T-helper 2 cell (primary cell): ENCODE measurements at places on chromosomes 13 and 19.

- DNase-seq: no peak
Measured at GRCh38 chr13:26605845-26606244, 48.4 kb downstream of the WASF3 start.

DNA sequence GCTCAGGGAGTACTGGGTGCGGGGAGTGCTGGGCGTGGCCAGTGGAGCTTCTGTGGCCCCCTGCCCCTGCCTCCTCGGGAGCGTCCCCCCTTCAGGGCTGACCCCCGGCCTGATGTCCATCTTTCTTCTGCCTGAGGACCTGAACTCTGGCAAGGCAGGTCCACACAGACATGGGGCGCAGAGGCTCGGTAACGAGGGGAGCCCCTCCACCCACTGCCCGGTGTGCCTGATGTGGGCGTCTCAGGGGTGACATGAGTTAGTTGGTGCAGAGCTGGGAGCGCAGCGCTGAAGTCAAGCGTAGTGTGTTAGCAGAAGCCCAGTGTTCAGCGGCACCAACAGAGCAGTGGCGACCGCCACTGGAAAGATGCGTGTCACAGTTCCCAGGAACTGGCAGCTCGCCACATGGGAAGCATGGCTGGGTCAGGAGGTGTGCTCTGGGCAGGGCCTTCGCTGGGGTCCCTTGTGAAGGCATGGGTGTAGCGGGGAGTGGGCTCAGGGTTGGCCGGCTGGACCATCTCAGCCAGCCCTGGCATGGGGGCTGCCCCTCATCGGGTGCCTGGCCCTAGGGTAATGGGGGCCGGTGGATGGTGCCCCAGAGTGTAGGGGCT is 11.5 kb downstream of the THOP1 start:
- DNase-seq: no peak

DNA sequence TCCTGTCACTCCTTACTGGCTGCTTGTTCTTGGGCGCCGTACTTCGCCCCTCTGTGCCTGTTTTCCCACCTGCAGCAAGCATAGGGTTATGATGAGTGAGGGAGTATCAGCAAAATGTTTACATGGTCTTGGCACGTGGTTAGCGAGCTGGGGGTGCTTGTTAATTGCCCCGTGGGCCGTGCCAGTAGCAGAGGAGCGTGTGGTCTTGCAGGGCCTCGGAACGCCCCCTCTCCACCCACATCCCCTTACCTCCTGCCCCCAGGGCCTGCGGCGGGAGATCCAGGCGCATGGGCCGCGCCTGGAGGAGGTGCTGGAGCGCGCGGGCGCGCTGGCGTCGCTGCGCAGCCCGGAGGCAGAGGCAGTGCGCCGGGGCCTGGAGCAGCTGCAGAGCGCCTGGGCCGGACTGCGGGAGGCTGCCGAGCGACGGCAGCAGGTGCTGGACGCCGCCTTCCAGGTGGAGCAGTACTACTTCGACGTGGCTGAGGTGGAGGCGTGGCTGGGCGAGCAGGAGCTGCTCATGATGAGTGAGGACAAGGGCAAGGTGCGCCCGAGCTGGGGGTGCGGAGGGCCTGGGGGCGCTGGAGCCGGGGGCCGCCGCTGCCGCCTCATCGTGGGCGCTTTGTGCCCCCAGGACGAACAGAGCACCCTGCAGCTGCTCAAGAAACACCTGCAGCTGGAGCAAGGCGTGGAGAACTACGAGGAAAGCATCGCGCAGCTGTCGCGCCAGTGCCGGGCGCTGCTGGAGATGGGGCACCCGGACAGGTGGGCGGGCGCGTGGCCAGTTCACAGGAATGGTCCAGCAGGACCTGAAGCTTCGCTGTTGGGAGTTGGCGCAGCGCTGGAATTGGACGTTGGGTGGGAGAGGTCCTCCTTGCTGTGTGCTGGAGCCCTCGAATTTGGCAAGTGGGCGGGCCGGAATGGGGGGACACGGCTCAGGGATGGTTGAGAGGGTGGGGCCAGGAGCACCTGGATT is 22.5 kb upstream of the SHKBP1 start:
- no peak for DNase-seq

- DNase-seq: no peak
Measured at GRCh38 chr13:35191883-35192282, 249.8 kb downstream of the NBEA start.

DNA sequence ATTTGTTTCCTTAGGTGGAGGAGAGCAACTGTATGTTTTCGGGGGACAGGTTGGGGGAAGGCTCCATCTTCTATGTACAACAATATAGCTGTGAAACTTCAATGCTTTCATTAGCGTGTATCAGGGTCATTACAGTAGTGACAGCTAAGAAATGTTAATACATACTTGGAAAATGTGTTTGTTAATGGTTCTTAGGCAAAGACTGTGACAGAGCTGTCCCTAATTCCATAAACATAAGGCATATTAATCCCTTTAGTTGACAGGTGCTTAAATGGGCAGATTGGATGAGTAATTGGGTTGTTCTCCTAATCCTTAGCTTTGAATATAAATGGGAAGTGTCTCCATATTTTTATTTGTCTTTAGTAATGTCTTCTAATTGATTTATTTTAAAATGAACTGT is 313.7 kb downstream of the HS6ST3 start:
- no peak for DNase-seq

DNA sequence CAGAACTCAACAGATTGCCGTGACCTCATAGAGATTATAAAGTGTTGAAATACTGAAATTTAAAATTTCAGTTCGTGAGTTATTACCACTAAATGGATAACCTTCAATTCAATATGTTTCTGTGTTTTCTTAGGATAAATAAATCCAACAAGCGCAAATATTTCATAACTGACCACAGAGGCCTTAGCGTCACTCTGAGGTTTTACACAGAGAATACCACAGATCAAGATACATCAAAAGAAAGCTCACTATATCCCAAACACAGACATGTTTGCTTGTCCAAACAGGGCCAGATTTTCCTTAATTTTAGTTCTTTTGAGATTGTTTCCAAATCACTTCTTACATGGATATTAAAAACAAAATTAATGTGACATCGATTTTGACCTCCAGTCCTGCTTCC is 235.8 kb downstream of the EFNB2 start:
- DNase-seq: no peak

DNA sequence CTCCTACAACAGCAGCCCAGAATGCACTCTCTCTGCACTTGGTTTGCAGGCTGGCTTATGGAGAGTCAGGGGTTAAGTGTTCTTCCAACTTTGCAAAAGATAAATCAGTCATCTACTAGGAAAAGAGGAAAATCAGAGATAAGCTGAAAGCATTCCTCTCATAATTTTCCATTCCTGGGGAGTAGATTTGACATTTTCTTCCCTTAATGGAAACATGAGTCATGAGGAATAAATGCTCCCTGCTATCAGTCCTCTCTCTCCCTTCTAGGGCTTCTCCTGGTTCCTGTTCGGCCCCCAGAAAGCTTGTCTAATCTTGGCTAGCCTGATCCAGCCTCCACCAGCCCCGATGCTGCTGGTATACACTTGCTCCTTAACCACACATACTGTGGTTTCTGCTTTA is 28.4 kb upstream of the ENOX1 start:
- DNase-seq: no peak

DNA sequence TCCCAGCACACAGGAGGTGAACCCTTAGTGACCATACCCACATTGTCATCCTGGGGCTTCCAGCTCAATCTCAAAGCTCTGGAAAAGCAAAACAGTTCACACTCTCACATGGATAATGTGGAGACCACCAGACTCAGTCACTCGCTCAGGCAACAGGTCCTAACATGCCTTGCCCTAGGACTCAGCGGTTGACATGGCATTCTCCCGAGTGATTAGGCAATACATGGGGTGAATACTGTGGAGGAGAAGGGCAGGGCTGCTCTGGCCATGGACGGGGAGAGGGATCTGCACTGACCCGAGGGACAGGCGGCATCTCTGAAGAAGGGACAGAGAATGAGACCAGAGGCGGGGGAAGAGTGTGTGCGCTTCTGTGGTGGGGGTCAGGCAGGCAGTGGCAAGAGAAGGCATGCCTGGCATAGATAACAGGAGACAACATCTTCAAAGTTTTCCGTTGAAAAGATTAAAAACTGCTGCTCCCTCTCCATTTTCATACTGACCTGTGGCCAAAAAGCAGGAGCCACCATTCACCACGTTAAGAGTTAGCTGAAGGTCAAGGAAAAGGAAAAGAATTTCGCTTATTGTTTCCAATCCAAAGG is 44.5 kb upstream of the EPHX3 start:
- DNase-seq: no peak

DNA sequence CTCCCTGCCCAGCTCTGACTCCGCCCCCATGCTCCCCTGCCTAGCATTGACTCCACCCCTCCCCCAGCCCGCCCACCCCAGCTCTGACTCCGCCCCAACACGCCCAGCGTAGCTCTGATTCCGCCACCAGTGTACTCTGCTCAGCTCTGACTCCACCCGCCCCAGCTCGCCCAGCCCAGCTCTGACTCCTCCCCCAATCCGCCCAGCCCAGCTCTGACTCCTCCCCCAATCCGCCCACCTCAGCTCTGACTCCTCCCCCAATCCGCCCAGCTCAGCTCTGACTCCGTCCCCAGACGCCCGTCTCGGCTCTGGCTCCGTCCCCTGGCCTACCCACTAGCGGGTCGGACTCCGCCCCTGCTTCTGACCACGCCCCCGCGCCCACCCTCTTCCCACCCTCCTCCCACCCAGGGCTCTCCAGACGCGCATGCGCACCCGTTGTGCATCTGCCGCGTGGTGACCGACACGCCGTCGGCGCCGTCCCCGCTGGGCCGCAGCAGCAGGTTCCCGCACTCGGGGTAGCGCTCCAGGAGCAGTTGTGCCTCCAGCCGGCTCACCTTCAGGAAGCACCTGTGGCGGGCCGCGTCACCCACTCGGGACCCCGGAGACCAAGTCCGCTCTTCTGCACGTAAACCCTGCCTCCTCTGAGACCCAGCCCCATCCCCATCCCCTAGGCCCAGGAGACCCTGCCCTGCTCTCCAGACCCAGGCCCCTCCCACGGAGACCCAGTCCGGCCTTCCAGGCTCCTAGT is 10.2 kb downstream of the STAP2 start:
- DNase-seq: peak; percentile 91

GRCh38 chr13:84127597-84128128 is 245.4 kb upstream of the SLITRK1 start:
- no peak for DNase-seq
